Stimulated activated CD8-positive, alpha-beta memory T cell treated with anti-CD3 and anti-CD28 coated beads, Interleukin-4, amount 100 ng/mL, for 1 hour (primary cell): ENCODE measurements at places on chromosomes 2 and 18.

GRCh38 chr2:109453371-109453995 lies 160.3 kb downstream of the SEPTIN10 start:
- DNase-seq = no peak

DNA sequence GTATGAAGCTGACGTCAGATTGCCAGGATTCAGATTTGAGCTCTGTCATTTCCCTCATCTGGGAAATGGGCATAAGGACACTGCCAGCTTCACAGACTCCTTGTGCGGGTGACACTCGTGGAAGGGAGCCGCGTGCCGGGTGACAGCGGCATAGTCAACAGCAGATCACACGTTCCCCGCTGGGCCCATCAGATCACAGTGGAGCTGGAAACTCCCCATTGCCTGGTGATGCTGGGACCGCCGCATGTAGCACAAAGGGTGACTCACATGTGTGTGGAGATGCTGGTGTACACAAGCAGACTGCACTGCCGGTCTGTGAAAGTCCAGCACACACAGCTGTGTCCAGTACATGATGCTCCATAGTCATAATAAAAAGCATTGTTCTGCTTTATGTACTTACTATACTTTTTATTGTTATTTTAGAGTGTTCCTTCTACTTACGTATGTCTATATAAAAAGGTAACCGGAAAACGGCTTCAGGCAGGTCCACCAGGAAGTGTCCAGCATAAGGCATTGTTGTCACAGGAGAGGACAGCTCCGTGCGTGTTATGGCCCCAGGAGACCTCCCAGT lies 31.8 kb downstream of the SALL3 start:
- no peak for DNase-seq

DNA sequence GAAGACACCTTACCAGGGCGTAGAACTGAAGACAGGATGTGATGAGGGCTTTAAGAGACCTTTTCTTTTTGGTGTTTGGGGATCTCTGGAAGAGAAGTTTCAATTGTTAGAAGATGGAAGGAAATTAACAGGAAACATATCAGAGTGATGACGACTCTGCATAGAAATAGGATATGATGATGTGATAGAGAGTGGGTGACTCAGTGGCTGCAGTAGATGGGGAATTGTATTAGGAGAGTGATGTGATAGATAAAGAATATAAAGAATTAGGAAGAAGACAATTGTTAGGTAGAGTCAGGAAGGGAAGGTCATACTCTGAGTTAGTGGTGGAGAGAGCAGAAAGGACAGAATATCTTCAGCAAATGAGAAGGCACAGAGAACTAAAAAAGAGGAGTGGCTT lies 593.9 kb downstream of the NYAP2 start:
- DNase-seq = no peak

DNA sequence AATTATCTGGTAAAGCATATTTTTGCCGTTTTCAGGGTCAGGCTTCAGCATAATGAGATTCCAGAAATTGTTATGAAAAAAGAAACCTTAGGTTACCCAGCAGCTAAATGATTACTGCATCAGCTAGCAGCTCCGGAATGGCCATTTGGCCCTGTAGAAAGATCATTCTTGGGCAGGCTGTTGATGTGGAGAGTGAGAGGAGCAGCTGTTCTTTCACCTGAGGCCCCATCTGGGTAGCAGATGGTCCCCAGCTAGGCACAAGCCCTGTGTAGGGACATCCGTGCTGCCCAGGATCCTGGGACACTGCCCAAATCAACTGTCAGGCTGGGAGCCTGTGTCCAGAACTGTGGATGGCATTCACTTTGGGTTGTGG lies 61.8 kb downstream of the NEDD4L start:
- DNase-seq = no peak

GRCh38 chr18:46566111-46566510 lies 90.9 kb downstream of the LOXHD1 start:
- DNase-seq = no peak

DNA sequence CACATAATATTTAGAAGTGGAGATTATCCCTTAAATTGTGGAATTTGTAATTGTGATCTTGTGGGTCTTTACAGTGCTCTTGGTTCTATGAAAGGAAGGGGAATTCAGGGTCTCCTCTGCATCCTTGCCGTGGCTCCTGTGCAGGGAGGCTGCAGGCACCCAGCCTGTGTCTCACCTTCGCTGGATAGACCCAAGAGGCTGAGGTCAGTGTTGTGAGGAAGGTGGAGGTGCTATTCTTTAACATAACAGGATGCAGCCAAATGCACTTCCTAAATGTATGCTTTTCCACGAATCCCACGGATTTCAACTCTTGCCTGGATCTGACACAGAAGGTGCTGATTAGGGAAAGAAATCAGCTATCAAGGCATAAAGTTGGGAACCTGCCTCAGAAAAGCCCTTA lies 69.5 kb downstream of the TMEM18 start:
- no peak for DNase-seq
